LoVo (cell line): ENCODE measurements at places on chromosomes 5 and 9.

DNA sequence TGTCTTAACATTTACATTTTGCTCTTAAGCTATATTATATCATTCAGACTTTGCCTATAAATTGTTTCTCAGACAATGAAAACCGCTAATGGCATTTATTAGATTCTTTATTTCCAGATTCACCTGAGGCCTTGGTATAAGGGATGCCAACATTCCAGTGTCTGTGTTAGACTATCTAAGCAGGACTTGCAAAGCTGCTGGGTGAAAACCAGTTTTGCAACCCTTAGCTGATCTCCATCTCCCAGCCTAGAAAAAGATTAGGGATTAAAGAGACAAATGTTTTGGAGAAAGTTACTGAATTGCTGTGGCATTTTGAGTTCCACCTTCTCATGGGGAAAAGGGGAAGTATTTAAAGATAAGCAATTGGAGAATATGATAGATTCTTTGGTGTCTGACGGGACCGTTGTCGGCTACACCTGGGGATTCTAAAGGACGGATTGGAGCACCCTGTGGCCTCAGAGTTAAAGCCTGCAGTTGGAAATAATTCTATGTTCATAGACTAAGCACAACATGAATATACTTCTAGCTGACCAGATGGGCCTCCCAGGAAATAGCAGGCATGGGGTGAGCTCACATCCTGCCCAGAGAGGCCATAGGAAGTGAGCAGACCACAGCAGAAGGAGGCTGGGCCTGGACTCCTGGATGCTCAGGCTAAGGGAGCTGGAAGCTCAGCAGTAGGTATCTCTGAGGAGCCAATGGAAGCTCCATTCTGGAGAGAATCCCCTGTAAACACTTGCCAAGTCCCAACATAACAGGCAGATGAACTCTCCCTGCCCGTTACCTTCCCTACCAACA lies 21.8 kb downstream of the ENTREP1 start:
- no peak for DNase-seq

DNA sequence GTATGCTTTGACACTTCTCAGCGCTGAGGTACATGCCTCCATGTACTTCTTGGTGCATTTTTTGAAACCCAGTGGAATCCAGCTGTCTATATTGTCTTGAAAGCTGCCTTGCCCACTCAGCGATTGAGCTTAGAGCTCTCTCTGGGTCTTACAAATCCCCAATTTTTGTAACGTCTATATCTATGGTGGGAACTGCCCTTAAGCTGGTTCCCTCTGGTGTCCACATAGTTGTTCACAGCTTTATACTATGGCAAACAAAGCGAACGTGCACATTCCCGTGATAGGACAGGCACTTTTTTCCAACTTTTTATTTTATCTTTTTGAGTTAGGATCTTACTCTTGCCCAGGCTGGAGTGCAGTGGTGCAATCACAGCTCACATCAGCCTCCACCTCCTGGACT lies 20.9 kb downstream of the CDHR2 start:
- no peak for DNase-seq

DNA sequence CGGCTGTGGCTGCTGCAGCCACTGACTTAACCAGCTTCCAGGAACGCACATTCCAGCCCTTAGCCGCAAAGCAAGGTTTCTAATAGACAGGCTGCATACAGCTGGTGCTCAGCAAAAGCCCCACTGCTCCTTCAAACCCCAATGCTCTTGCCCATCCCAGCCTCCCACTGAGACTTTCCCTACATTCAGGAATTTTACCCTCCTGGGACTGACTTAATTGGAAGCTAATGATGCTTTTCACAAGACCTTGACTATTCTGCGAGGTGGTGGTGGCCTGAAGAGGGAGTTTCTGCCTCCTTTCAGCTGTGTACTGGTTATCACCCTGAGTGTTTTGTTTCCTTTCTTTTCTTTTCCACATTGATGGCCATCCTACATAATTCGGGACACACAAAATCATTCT lies 164.9 kb upstream of the IRX1 start:
- DNase-seq, result no peak

- no peak for DNase-seq
These were observed 205.2 kb upstream of the MAP3K1 start for GRCh38 chr5:56610093-56610698.

- DNase-seq, result no peak
These were observed 24.2 kb downstream of the DYNC2I2 start for GRCh38 chr9:128632486-128632885.

- DNase-seq, result peak; percentile 43
These were observed 34.9 kb upstream of the FCHO2 start for GRCh38 chr5:72920690-72921502.

- DNase-seq, result no peak
These were observed 28.9 kb upstream of the RECK start for GRCh38 chr9:36007852-36008251.
